Renal pelvis (tissue), 12 donors: ENCODE measurements at places on chromosomes 11 and 22. TPM values are rescaled to one million over a fixed set of nuclear protein-coding genes. Genes with fewer than 3 reads are reported as not detected.

Gene RASL10A
- polyA plus RNA-seq: 0.28 TPM

Gene KRTAP5-8
- polyA plus RNA-seq: 0.26 TPM

Gene DEUP1
- polyA plus RNA-seq: 0.73 TPM

Gene KIRREL3
- polyA plus RNA-seq: 1.6 TPM

Gene DDX17
- 760 TPM for polyA plus RNA-seq

Gene IGLL5
- not detected for polyA plus RNA-seq

Gene RANBP1
- polyA plus RNA-seq: 171 TPM

Gene GAS2
- polyA plus RNA-seq: 10.6 TPM

Gene CARD18
- not detected for polyA plus RNA-seq

Gene CLCF1
- 4.8 TPM for polyA plus RNA-seq
